Lung microvascular endothelial cell (primary cell): ENCODE measurements at places on chromosomes 1 and 21. TPM values are rescaled to one million over a fixed set of nuclear protein-coding genes. Genes with fewer than 3 reads are reported as not detected.

DNA sequence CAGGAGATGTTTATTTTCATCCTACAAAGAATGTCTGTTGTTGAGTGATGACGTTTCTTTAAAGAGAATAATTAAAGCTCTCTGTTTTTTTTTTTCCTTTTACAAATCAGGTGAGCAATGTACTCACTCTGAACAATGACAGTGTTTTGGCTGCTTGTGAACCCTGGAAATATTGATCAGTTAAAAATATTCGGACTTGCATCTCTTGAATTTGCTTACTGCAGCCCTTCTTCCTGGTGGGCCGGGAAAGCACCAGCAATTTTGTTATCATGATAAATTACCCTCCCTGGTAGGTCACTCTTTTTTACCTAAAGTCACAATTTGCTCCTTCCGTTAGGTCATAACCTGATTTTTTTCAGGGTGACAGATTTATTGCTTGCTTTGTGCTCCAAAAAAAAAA, 72.3 kb upstream of the NR5A2 start:
- no peak for DNase-seq

DNA sequence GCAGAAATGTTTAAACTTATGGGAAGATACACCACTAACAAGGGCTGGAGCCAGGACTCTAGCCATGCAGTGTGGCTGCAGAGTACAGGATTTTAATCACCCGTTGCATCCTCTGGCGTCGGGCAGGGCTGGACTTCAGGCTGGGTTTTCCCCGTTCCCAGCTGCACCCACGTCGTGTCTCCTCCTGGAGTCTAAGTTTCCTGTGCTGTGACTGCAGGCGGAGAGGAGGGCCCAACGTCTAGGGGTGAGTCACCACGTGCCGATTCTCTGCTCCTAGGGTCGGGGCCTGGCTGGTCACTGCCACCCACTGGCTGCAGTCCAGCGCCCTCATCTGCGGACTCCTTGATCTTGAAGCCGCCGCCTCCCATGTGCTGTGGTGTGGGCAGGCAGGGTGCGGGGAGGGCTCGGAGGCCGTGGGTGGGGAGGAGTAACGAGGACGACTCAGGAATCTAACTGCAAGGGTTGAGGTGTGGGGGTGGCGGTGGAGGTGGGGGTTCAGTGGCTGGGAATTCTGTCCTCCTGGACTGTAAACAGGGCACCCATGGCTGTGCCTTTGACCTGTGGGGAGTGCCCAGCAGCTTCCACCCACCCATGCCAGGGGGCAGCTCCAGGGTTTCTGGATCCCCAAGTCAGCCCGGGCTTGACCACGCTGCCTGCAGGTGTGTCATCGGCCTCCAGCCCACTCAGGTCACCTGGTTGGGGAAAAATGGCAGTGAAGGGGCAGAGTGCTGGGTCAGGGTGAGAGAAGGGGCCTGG, 77.8 kb downstream of the ALPL start:
- DNase-seq = peak; percentile 93

DNA sequence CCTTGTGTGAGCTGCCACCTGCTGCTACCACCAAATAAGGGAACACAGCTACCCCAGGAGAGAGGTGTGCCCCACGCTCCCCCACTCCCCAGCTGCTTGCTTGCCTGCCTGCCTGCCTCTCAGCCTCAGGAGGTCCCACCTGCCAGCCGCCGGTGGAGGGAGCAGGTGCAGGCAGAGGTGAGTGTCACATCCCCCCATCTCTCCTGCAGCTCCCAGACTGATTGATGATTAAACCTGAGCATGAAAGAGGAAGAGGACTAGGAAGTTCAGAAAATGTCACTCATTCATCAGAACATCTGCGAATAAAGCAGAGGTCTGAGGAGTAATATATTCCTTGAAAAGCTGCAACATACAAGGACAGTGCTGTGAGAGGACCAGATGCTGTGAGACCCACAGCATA, 58.6 kb upstream of the HIVEP3 start:
- DNase-seq = no peak

DNA sequence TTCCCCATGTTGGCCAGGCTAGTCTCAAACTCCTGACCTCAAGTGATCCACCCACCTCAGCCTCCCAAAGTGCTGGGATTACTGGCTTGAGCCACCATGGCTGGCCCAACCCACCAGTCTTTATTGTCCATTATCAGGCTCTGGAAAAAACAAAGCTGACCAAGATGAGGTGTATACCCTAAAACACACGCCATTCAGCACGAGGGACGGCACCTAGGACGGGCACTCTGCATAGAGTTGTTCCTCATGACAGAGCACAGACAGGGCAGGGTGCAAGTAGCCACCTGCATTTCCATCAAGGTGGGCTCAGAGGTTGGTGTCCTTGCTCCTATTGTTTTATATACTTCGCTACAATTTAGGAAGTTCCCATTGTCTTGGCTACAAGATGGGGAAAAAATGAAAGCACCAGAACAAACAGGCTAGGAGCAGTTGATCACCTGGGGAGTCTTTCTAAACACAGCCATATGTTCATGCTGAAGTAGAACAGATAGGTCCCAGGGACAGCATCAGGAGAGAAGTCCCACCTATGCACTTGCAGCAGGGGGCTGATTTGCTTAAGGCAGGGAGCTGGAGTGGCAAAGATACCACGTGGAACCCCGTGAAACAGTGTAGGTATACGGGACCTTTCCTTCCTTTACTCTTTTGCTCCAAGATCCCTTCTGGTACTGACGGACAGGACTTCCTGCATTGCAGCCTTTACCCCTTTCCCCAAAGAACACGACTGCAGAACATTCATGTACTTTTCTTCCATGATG, 4.5 kb downstream of the KRTCAP2 start:
- DNase-seq = no peak

- peak; percentile 29 for DNase-seq
Observed at GRCh38 chr1:18761948-18762840, 97.3 kb downstream of the TAS1R2 start.

GRCh38 chr1:243930822-243931671, 81.0 kb upstream of the AKT3 start:
- DNase-seq = no peak

- DNase-seq = no peak
Observed at GRCh38 chr1:221509575-221510355, 232.1 kb downstream of the DUSP10 start.

DNA sequence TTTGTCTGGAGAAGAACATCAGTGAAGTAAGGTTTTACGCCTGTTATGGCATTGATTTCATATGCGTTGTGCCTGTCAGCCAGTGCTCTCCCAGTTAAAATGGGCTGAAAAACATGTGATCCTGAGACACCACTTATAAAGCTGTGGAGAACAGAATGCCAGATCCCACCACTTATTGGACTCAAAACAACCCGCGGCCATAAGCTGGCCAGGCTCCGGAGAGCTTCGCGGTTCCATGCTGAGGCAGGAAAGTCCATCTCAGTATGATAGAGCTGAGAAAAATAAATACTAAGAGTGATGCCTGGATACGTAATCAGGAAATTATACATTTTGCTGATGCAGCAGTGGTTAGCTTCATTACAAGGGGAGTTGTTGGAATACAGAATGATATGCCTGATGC, 5.1 kb downstream of the APOBEC4 start:
- no peak for DNase-seq

- no peak for DNase-seq
Observed at GRCh38 chr1:39933956-39934941, 20.7 kb upstream of the MFSD2A start.

DNA sequence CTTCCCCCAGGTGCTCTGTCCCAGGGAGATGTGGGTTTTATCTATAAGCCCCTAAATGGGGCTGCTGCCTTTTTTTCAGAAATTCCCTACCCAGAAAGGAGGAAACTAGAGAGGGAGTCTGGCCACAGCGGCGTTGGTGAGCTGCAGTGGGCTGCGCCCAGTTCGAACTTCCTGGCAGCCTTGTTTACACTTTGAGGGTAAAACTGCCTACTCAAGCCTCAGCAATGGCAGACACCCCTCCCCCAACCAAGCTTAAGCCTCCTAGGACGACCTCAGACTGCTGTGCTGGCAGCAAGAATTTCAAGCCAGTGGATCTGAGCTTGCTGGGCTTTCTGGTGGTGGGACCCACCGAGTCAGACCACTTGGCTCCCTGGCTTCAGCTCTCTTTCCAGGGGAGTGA, 46.2 kb upstream of the PAPPA2 start:
- DNase-seq = no peak

GRCh38 chr1:8086055-8086454, 59.9 kb upstream of the ERRFI1 start:
- no peak for DNase-seq

DNA sequence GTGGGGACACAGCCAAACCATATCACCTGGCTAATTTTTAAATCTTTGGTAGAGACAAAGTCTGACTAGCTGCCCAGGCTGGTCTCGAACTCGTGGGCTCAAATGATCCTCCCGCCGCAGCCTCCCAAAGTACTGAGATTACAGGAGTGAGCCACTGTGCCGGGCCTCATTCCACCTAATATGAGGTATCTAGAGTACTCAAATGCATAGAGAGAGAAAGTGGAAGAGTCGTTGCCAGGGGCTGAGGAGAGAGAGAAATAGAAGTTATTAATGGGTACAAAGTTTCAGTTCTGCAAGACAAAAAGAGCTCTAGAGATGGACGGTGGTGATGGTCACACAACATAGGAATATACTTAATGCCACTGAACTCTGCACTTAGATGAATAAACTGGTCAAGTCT, 119.6 kb downstream of the TOMM20 start:
- DNase-seq = no peak

- no peak for DNase-seq
Observed at GRCh38 chr1:70583522-70583921, 172.5 kb downstream of the CTH start.

The RHEX gene
- not detected in 2 replicates for total RNA-seq

The PGLYRP3 gene
- total RNA-seq = not detected in 2 replicates

The CD48 gene
- total RNA-seq = not detected in 2 replicates

The RSPO1 gene
- not detected in 2 replicates for total RNA-seq

The ATP6V1G3 gene
- not detected in 2 replicates for total RNA-seq

The KCNE2 gene
- not detected in 2 replicates for total RNA-seq

The B3GALT5 gene
- total RNA-seq = not detected in 2 replicates

The CFHR5 gene
- total RNA-seq = not detected in 2 replicates

The MRPL24 gene
- total RNA-seq = 40.3 TPM in 2 replicates

The PTGER3 gene
- total RNA-seq = under 0.01 TPM in 2 replicates

The RGS18 gene
- not detected in 2 replicates for total RNA-seq

The CA14 gene
- total RNA-seq = not detected in 2 replicates
